ENCODE measurements at places on chromosomes 5 and 9. TPM values are rescaled to one million over a fixed set of nuclear protein-coding genes. Genes with fewer than 3 reads are reported as not detected.

Gene RGMB
- 25.0 TPM for total RNA-seq

Gene NR5A1
- total RNA-seq, result not detected

Gene SLC6A19
- not detected for total RNA-seq

Gene CBY3
- total RNA-seq, result not detected

Gene PDCD1LG2
- total RNA-seq, result 2.5 TPM

Gene FOXD4L6
- total RNA-seq, result not detected

Gene CREBRF
- 58.4 TPM for total RNA-seq

Gene DEPDC1B
- total RNA-seq, result not detected

Gene ARID3C
- total RNA-seq, result not detected

DNA sequence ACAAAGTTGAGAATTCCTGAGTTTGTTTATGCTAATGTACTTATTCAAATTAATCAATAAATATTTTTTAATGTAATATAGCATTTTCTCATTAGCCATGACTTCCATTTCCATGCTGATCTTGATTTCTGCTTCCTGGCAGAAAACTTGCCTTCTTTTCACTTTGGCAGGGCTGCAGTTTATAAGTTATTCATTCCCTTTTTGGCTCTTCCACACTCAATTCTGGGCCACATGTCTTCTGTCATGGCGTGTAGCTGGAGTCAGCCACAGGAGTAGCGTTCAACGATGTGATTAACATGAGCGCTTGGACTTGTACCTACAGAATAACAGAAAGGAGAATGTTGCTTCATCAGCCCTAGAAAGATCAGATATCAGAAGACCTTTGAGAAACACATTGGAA is 172.9 kb downstream of the CFAP90 start:
- DNase-seq, result no peak

DNA sequence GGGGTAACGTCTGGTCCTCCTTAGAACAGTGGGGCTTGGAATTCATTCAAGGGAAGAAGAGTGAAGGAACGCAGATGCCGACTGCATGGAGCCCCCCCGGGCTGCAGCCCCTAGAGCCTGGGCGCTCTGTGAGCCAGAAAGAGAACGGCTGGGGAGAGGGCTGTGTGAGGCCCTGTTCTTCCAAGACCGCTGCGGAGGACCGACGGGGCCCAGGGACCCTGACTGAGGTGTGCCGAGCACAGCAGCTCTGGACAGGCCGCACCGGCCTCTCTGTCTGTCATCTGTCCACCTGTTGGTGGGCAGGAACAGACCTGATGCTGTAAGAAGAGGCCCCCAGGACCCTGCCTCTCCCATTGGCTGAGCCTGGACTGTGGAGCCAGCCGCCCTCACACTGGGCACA is 7.7 kb upstream of the NOTCH1 start:
- DNase-seq, result no peak

GRCh38 chr5:127343866-127344265 is 53.3 kb downstream of the MEGF10 start:
- DNase-seq, result no peak

- DNase-seq, result no peak
Observed at GRCh38 chr9:71097671-71098070, 23.8 kb downstream of the TRPM3 start.

DNA sequence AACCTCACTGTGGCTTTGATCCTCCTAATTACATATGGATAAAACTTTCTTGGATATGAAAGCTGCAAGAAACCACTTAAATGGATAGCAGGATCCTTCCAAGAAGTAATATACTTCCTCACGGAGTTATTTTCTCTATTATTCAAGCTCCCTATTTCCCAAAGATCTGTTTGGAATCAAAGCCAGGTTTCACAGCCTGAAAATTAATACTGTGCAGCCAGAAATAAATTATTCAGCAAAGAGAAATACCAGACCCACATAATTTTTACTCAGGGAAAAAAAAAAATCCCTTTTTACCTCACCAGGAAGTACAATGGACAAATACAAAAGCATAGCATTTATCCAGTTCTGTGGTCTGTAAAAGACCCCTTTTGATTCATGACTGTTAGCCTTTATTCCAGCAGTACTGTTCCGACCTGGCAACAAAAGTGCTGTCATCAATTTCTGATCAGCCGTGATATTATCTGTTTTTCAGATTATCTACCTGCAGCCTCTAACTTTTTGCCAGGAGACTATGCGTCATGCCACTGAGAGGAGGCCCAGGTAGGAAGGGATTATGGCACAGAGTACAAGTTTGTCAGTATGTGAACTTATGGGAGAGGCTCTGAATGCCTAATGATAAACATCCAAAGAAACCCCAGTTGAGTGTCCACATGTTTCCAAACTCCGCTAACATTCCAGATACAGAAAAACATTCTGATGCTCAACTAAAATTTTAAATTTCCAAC is 57.0 kb downstream of the FBN2 start:
- DNase-seq, result no peak

DNA sequence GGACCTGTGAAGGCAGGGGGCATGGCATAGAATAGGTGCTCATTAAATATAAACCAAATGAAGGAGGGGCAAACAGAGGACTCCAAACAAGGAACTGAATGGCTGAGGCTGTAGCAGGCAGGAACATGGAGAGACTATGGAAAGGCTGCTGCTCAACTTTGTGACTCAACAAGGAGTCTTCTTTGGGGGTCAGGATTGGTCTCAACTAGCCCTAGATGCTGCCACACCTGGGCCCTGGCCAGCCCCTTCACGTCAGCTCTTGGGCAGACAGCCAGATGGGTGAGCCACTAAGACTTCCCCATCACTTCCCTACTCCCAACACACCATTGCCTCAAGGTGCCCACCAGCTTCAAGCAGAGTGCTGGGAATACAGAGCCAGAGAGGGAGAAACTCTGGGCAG is 11.0 kb downstream of the RPP25L start:
- no peak for DNase-seq

DNA sequence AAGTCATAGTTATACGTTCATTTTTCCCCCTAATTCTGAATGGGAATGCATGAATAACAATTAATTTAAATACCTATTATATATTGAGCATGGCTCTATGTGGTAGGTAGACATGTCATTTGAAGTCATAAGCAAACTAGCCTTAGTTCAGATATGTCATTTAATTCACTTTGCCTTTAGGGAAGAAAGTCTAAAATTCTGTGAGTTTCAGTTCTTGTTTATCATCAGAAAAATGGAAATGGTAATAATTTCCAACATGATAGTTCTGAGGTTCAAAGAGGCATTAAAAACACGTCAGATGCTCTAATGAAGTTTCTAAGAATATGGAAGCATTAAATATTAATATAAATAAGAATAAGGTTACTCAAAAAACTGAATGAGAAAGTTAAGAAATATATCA is 13.1 kb upstream of the ANXA1 start:
- DNase-seq, result no peak

DNA sequence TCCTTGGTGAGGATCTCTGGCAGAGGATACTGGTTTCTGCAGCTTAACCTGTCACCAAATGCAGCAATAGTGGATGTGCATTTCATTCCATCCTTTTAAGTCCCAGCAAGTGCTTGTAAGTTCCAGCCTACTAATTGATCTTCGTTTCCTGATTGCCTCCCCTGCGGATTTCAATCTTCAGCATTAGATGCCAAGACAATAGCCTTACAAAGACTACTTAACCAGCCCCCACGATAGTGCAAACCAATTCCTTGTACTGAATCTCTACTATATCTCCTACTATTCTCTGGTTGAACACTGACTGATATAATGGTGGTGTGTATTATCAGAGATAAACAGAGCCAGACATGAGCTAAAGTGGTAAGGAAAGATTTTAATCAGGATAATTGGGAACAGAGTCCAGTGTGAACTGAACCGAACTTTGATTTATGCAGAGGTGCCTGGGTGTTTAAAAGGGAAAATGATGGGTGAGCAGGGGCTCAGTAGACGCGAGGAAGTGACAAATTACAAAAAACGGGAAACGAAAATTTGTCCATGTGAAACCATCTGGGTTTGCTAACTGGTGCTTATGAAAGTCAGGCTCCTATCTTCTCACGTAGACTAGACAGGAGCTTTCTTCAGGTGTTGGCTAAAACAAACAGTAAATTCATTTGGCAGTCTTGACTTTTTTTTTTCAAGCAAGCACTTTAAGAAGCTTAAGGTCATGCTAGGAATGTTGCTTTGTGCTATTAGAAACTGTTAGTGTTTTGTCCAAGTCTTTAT is 106.9 kb upstream of the ST8SIA4 start:
- no peak for DNase-seq

- peak; percentile 58 for DNase-seq
Observed at GRCh38 chr9:138011951-138012500, 134.4 kb downstream of the CACNA1B start.

GRCh38 chr5:35820735-35821134 is 36.0 kb upstream of the IL7R start:
- no peak for DNase-seq

GRCh38 chr5:37580106-37580505 is 201.0 kb downstream of the WDR70 start:
- no peak for DNase-seq

GRCh38 chr9:126151031-126151685 is 175.5 kb upstream of the MVB12B start:
- DNase-seq, result no peak

- DNase-seq, result no peak
Observed at GRCh38 chr5:74616236-74617146, 24.0 kb downstream of the ENC1 start.

DNA sequence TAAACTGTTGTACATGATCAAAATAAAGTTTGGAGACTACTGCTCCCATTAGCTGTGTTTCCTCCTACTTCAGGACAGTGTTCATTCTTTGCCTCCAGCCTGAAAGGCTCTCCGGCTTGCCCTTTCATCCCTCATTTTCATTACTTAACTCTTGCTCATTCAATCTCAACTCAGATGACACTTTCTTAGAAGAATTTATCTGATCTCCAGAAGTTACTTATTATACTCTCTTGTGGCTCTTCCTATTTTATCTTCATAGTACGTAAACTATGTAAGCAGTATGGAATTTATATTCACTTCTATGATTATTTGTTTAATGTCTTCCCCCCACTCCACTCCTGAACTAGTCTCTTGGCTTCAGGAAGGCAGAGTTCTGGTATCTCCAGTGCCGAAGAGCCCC is 1737.9 kb upstream of the C9orf72 start:
- no peak for DNase-seq

DNA sequence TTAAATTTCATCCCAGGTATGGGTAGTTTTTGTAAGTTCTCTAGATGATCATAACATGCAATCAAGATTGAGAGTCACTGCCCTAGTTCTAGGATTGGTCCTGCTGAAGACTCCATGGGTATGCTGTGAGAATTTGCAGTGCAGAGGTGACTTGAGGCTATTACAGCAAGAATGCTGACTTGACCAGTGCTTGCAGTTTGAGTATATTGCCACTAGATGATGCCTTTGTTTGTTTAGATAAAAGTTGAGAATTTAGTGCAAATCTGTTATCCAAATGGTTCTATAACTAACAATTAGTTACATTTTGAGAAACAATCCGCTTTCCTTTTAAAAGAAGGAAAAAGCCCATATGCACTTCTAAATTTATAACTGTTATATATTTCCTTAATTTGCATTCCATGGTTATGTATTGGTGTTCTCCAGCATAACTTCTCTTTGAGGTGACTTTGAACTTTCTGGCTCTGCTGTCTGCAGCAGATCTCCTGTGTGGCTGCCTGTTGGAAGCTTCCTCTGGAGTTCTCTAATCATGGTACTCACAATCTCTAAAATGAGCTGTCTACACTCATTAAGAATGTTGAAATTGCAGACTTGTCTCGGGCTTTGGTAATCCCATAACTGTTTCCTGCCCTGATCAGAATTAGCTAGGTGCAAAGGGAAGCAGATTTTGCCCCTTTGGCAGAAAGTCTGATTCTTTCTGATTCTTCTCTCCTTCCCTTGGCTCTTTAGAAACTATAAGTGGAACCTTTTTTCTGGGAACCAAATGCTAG is 24.9 kb downstream of the MELK start:
- DNase-seq, result no peak

DNA sequence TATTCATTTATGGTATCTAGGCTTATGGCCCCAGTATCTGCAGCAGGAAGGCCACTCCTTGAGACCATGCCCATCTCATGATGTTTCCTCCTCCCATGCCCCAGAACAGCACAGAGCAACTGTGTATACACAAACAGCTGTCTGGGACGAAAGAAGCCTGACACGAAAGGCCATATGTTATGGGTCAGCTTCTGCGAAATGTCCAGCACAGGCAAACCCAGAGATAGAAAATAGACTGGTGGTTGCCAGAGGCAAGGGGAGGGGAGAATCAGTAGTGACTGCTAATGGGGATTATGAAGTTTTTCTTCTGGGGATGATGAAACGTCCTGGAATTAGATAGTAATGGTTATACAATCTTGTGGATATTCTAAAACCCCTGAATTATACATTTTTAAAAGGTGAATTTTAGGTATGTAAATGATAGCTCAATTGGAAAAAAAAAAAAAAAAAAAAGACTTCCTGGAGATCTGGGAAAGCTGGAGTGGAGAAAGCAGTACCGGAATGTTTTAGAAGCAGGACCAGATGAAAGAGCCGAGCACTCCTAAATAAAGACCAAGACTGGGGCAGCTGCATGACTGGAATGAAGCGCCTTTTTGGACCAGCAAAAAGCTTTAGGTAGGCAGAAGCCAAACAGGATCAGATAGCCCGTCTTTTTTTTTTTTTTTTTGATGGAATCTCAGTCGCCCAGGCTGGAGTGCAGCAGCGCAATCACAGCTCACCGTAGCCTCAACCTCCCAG is 29.2 kb downstream of the PCDHGC5 start:
- no peak for DNase-seq

GRCh38 chr5:8601831-8602354 is 732.9 kb downstream of the MTRR start:
- DNase-seq, result no peak

DNA sequence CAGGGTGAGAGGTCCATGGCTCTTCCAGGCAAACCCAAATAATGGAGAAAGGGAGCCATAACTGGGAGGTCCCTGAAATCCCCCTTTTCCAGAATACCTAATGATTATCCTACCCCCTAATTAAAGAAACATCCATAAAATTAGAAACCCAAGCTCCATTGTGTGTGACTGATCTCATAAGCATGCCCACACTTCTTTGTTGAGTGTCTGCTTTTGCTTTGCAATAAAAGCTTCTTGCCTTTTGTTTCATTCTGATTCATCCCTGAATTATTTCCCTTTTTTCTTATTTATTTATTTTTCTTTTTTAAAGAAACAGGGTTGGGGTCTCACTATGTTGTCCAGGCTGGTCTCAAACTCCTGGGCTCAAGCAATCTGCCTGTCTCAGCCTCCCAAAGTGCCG is 33.1 kb downstream of the BTF3 start:
- DNase-seq, result no peak

DNA sequence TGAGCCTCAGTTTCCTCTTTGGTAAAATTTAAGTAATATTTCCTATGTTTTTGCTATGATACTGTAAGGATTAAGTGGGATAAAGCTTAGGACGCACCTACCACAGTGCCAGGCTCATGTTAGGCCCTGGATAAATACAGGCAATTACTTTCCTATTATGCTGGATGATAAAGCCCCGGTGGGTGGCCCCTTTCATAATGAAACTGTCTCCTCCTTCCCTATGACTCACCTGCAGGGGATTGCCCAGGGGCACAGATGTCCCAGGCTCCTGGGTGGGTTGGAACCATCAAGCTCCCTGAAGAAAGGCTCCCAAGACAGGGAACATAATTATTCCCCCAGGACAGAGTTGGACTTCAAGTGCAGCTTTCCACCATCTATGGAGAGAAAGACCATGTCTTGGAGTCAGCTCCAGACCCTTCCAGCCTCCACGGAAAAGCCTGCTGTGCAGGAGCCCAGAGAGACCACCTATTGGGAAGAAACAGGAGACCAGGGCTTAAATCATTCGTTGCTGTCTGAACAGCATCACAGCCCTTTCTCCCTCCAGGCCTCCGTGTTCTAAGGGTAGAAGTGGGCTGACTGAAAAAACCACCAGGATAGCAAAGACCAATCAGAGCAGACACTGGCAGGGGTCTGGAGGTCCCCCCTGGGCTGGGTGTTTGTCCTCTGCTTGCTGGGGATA is 43.2 kb upstream of the FOXE1 start:
- DNase-seq, result no peak

Measured in sigmoid colon (tissue), 7 donors.